ENCODE measurements at places on chromosomes 2 and 18.
A peak's percentile ranks its signal among the peaks of the same experiment; 100 is the strongest.

GRCh38 chr2:10300997-10301940 lies 1.4 kb upstream of the HPCAL1 start:
- no peak for DNase-seq

DNA sequence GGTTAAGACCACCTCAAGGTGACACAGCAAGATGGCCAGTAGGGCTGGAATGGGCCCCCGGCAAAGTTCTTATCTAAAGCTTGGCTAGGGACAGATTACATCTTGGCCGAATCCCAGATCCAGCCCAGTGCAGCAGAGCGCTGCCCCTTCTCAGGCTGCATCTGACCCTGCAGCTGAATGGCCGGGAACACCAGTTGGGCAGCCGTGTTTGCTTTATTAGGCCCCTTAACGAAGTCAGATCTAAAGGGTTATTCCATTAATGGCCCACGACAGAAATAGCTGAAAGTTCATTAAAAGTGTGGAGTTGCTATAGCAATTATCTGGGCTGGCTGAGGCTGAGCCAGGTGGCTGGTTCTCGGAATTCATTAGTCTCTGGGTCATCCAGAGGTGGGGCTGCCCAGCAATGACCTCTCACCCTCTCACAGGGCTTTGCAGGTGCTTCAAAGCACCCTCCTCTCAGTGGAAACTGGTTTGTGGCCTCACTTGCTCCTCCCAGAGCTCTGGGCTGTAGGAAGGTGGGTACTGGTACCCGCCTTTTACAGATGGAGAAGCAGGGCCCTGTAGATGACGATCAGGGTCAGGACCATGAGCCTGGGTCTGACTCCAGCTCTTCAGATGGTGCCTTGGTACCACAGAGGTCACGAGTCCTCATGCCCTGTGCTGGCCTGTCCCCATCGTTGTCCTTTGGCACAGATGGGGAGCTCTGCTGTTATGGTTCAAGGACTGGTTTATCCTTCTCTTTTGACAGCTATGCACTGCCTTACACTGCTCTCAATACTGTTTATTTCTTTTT lies 68.8 kb downstream of the EMX1 start:
- DNase-seq: no peak

- DNase-seq: no peak
Measured at GRCh38 chr2:75025633-75026380, 67.4 kb downstream of the POLE4 start.

DNA sequence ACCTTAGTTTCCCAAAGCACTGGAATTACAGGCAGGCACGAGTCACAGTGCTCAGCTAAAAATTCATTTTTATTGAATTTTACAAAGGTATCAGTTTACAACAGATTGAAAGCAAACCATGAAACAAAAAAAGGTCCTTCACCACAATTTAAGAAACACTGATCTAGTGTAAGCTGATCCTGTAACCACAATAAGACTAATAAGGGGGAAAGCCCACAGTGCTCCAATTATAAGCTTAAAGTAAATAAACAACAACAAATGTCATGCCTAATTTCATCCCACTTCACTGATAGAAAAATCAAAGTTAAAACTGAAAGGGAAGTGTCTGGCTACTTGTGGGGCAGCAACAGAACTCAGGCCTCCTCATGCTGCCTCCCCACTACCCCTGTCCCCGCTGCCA lies 49.2 kb downstream of the ICA1L start:
- DNase-seq: no peak

DNA sequence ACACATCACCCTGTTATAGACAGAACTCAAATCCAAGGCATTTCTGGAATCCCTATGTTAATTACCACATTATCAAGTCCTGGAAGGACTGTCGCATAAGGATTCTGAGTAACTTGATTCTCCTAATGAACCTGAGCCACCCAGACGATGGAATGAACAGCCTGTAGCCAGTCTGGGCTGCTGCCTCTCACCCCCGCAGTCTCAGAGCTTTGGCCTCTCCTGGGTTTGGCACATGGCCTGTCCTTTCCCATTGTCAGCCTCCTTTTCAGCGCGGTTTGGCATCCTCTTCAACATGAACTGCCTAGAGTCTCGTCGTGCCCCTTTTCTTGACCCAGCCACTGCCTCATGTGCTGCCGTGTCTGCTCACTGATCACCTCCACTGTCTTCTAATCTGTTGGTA lies 147.6 kb downstream of the SLC8A1 start:
- no peak for DNase-seq

- DNase-seq: no peak
Measured at GRCh38 chr2:45191146-45191863, 182.1 kb upstream of the SIX2 start.

GRCh38 chr2:15713475-15713874 lies 121.8 kb downstream of the DDX1 start:
- DNase-seq: no peak

DNA sequence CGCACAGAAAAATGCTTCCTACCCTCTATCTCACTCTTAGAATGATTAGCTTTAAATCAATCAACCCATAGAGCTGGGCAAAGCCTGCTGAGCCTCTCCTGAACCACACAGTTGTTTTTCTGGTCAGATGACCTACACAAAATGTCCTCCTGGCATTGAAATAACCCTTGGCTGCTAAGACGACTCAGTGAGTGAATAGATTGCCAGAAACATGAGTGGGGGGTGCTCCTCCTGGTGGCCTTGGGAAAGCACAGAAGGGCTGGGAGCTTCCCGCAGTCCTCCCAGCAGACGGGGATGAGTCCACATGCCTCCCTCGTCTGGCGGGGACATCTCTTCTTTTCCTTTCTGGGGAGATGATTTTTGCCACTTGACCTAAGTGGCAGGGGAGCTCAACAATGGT lies 14.9 kb downstream of the MAL start:
- no peak for DNase-seq

DNA sequence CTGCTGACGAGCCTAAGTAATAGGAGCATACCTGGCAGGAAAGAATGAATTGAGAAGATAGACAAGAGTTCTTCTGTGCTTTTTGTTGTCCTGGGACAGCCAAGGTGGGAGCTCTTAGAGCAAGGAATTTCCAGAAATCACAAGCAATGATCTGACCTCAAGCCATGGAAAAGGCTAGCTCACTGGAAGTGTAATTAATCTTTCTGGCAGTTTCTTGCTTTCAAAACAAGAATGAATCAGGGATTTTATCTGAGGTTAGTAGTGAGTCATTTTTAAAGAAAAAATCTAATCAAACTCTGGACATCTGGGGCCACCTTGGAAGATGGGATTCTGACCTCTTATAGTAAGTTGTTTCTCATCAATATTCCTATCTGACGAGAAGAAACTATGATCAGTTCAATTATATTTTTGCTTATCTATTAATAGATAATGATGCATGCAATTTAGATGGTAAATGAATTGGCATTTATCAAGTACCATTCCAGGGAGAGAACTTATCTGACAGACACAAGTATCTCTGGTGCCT lies 98.0 kb downstream of the ADCYAP1 start:
- DNase-seq: peak; percentile 38

DNA sequence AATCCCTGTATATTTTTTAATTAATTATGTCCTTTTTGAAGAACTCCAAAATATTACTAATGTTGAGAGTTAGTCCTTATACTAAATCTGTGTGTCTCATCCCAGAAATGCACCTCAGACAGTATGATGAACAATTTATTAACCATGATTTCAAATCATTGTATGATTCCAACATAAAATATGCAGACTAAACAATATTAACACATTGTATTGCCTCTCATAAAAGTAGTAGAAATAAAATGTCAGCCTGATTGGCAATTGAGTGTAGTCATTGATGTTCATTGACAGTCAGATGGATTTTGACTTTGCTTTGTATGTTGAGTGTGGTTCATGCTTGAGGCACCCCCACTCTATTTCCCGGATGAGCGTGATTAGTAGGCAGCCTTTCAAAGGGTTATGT lies 57.5 kb downstream of the KCTD18 start:
- DNase-seq: no peak

DNA sequence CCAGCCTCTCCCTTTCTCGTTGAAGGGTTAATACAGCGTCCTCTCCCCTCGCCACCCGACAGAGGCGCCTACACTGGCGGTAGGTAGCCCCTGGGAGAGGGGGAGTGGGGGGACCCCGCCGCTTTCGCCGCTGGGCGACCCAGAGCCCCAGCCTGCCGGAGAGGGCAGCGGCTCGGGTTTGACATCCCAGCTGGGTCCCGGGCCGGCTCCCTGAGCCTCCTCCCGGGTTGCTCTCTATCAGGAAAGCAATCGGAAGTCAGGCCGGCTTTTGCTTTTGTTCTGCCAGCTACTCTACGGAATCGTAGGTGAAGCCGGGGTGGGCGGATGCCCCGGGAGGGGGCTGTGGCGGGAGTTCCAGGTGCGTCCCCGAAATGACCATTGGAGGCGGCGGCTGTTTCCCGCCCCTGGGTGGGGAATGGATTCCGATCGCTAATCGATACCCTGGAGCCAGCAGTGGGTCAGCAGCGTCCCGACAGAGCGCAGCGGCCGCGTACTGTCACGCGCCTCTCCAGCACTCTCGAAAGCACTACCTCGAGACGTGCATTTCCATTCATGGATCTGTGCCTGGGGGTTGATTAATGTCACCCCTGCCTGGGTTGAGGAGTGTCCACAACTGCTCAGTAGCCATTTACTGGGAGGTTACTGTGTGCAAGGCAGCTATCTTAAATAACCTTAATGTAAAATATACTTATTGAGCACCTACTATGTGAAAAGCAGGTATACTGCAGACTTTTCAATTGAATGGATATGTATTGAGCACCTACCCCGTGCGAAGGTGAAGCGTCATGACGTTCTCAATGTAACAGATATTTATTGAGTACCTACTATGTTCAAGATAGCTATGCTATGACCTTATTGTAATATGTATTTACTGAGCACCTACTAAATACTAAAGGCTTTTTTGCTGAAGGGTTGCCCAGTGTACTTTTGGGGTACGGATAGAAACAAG lies 1.1 kb downstream of the MAPK4 start:
- peak; percentile 13 for DNase-seq

GRCh38 chr18:39453882-39454281 lies 1888.3 kb upstream of the CELF4 start:
- peak; percentile 37 for DNase-seq

GRCh38 chr2:143787674-143788073 lies 658.5 kb downstream of the ARHGAP15 start:
- DNase-seq: no peak

- no peak for DNase-seq
Measured at GRCh38 chr2:216606551-216607276, 26.5 kb upstream of the IGFBP2 start.

GRCh38 chr2:240636563-240637115 lies 11.4 kb downstream of the GPR35 start:
- DNase-seq: no peak

- no peak for DNase-seq
Measured at GRCh38 chr18:26421931-26422330, 126.4 kb downstream of the KCTD1 start.

GRCh38 chr2:172350839-172351479 lies 76.4 kb upstream of the ITGA6 start:
- no peak for DNase-seq

- peak; percentile 75 for DNase-seq
Measured at GRCh38 chr2:30231996-30232800, 864 bp downstream of the LBH start.

DNA sequence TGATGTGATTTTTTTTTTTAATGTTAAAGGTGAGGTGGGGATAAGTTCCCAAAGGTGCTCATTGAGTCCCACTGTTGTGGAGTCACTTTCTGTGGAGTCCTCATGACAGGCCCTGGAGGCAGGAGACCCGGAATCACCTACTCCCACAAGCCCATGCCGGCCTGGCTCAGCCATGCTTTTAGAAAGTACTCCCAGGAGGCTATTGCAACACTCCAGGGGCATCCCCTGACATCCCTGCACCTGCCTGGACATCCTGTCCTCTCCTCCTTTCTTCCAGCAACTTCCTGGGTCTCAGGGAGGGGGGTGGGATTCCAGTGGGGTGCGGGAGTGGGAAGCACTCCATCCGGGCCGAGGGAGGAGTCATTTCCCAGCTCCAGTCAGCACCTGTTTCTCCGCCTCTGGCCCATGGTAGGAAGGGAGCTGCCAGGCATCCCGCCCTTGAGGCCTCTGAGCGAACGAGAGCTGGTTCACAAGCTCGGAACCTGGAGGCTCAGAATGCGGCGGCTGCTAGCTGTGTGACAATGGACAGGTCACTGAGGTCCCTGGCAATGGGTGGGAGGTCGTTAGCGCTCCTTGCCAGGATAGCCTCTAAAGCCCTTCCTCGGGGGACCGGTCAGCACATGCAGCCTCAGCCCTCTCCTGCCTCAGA lies 163.9 kb upstream of the ID2 start:
- no peak for DNase-seq

DNA sequence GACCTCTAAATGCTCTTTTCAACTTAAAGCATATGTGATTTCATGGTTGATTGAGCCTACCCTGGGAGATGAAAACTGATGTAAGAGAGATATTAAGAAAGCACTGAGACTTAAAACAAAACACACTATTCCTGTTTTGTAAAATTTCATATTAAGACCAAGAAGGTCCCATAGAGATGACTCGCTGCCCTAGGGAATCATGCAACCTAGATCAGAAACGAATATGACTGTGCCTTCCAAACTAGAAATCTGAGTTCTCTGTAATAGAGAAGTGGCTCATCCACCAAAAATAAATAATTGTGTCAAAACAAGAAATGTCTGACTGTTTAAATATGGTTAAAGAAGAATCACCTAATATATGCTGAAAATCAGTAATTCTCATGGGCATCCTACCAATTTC lies 776.8 kb upstream of the SOX11 start:
- no peak for DNase-seq

GRCh38 chr2:48569433-48569832 lies 39.5 kb downstream of the STON1 start:
- no peak for DNase-seq

Data from GM03348 (cell line).